Daoy (cell line): ENCODE measurements at places on chromosomes 2 and 18. TPM values are rescaled to one million over a fixed set of nuclear protein-coding genes. Genes with fewer than 3 reads are reported as not detected.

The AQP12A gene
- total RNA-seq = not detected in 2 replicates

DNA sequence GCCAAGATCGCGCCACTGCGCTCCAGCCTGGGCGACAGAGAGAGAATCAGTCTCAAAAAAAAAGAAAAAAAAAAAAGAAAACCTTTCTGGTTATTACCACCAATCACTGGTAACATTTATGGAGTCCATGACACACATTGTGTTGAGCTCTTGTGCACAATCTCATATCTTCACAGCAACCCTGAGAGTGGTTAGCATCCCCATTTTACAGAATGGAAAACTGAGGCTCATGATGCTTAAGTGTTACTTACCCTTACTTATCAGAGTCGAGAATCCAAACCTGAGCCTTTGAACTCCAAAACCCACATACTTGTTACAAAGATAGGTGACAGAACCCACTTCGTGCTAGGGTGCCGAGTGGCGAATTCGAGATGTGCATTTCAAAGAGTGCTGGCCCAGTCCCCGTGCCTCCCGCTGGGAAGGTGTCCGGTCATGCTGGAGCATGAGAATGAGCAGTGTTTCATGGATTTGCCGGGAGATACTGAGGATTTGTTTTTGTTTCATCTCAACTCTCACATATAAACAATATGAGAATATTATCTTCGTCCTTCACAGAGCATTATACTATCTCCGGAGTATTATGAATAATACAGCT, 50.9 kb downstream of the CYP27C1 start:
- no peak for DNase-seq

- no peak for DNase-seq
Observed at GRCh38 chr2:14778015-14778414, 145.5 kb downstream of the LRATD1 start.

DNA sequence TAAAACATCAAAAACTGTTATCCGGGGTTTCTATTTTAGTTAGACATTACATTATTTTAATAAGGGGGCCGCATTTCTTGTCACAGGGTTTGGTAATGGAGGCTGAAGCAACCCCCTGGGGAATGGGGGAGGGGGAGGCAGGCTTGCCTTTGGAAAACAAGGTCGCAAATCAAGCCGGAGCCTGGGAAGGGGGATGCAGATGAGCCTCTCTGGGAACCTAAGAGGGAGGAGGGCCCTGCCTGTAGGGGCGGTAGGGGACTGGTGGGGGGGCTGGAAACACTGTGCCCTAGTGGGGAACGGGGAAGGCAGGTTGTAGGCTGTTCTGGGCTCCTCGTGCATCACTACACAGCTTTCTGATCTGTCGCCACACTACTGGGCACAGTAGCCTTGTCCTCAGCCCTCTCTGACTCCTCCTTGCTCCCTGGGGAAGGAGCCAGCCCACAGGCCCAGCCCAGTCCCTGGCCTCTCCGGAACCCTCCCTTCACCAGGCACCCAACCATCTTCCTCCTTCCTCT, 170.2 kb upstream of the SMAD2 start:
- no peak for DNase-seq

The CFAP65 gene
- 0.11 TPM in 1 of 2 replicates, not detected in the other for total RNA-seq

- DNase-seq = no peak
Observed at GRCh38 chr18:25454730-25455129, 102.8 kb upstream of the ZNF521 start.

The EFHD1 gene
- total RNA-seq = 0.06 and 0.95 TPM in 2 replicates

The RUFY4 gene
- total RNA-seq = not detected in 2 replicates

DNA sequence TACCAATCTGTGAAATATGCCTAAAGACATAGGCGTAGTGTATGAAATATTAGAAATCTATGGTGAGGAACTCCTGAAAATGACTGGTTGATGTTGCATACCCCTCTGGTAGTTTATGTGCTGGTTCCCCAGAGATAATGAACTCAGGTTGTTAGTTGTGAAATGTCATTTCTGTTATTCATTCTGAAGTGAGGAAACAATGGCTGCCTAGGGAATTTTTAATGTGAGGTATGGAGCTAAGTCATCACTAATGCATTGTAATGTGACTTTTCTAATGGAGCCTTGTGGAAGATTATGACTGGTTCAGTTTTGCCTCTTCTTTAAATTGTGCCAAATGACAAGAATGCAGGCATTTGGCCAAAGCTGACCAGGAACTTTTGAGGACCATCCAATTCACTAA, 61.6 kb upstream of the RAB27B start:
- no peak for DNase-seq

GRCh38 chr2:43240766-43241150, 14.4 kb upstream of the ZFP36L2 start:
- DNase-seq = no peak

- no peak for DNase-seq
Observed at GRCh38 chr2:126828051-126828450, 70.6 kb upstream of the TEX51 start.

The SERPINB2 gene
- total RNA-seq = 17.2 and 18.1 TPM in 2 replicates

GRCh38 chr2:119523952-119524694, at the start of gene SCTR:
SCTR (minus strand) TSS chr2:119524483; CDS start chr2:119524226, 257 bp downstream.
- DNase-seq = no peak

DNA sequence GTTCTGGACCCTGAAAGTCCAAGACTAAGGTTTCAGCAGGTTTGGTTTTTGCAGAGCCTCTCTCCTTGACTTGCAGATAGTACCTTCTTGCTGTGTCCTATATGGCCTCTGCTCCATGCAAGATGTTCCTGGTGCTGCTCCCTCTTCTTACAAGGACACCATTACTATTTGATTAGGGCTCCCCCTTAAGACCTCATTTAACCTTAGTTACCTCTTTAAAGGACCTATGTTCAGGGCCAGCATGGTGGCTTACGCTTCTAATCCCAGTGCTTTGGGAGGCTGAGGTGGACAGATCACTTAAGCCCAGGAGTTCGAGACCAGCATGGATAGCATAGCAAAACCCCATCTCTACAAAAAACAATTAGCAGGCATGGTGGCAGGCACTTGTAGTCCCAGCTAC, 179.0 kb downstream of the SLC39A10 start:
- DNase-seq = no peak

GRCh38 chr2:64354857-64355680, 98.9 kb upstream of the LGALSL start:
- peak; percentile 90 for DNase-seq

DNA sequence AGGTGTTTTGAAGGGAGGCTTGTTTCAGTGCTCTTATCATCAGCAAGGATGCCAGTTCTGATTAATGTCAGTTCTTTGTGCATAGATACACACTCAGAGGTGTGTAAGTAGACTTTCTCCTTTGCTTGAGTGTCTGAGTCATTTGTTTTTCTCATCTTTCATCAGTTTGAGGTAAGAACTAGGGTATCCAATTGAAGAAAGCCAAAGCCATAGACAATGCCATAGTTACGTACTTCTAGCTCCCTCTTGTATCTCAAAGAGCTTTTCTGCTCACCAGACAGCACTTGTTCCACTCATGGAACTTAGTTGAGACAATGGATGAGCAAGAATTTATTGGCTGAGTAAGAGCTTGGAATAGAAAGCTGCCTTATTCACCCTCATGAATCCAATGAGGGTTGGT, 520.1 kb downstream of the PIK3C3 start:
- DNase-seq = no peak

The CGREF1 gene
- 3.4 and 8.6 TPM in 2 replicates for total RNA-seq

GRCh38 chr2:178910005-178910404, 102.8 kb upstream of the TTN start:
- DNase-seq = no peak

DNA sequence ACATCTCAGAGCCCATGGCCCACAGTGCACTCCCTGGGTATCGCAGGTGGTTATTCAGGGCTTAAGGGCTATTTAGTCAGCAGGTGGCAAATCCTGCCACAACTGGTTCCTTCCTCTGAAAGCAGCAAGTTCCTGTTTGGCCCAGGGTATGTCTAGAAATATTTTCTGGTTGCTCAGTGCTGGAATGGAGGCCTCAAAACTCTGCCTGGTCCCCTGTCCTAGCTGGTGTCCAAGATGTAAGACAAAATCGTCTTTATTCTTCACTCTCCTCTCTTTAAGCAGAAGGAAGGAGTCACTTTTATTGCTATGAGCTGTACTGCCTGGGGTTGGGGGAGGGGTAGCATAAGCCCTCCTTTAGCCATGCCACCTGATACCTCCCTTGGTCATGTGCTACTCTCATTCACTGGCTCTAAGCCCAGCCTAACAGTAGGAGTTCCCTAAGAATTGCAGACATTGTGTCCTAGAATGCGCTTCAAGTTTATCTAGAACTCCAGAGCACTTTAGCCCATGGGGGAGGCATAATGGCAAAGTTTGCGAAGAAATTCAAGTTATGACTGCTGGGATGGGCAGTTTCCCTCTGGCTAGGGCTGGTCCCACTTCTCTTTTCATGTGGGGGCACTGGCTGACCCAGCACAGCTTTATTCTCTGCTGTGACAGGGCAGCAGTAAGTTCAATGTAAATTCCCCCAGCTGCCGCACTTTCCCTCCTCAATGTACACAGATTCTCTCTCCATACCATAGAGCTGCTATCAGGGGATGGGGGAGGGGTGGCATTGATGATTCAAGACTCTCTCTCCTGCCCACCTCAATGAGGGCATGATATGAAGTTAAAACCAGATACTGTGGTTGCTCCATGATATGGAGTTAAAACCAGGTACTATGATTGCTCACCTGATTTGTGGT, 27.1 kb upstream of the CWC22 start:
- DNase-seq = peak; percentile 77

- no peak for DNase-seq
Observed at GRCh38 chr2:213162516-213163118, 11.2 kb upstream of the IKZF2 start.

DNA sequence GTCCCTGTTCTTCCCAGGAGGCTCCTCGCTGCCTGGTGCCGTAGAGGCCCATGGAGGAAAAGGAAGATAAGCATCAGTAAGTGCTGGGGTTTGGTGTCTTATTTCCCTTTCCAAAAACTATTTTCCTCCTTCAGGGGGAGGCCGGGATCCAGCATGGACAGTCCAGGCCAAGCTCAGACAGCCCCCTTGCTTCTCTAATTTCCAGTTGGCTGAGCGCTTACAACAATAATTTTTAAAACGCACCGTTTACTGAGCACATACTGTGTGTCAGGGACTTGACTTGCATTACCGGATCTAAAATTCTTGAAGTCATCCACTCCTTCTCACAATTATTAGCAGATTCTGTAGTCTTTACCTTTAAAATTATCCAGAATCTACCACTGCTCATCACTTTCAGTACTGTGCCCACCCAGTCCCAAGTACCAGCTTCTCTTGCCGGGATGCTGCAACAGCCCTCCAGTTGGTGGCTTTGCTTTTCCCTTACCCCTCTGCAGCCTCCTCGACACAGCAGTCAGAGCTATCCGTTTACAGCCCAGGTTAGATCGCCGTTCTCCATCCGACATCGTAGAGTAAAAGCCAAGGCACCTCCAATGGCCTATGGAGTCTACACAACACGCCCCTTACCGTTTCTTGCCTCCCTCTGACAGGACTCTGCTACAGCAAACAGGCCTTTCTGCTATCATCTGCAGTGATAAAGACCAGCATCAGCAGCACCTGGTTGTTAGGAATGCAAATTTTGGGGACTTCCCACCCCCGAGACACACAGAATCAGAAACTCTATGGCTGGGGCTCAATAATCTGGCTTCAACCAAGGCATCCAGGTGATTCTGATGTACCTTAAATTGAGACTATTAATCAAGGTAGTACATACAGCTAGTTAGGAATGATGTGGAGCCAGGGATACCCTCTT, 75.2 kb upstream of the TSPYL6 start:
- DNase-seq = no peak

The SKOR2 gene
- total RNA-seq = not detected in 2 replicates

The ALPG gene
- not detected in 2 replicates for total RNA-seq

The ECEL1 gene
- total RNA-seq = not detected in 2 replicates

DNA sequence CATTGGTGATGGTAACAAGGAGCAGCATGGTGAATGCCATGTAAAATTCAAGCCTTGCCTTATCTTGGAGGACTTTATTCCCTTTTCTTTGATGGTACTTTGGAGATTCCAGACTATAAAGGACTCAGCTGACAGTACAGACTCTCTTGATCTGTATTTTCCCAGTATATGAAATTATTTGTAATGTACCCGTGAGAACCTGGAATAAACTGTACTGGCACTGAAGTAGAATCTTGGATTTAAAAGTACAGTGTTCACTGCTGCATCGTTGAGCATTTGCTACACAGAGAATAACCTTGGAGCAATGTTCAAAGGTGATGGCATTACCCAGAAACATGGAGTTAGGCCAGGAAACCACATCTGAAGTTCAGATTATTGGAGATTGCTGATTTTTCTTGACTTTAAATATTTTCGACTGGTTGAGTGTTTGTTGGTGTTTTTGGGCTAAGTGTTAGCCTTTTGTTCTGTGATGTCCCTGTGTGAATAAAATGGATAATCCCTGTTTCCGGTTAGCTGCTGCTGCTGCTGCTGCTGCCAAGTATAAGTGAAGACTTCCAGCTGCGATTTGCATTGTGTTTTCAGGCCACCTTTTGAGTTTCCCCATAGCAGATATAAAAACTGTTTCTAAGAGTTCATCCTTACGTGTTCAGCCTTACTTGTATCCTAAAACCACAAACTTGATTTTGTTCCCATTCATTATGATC, 122.0 kb downstream of the SPTBN1 start:
- DNase-seq = no peak

- no peak for DNase-seq
Observed at GRCh38 chr2:25445464-25445863, 103.7 kb upstream of the DNMT3A start.

The CDH7 gene
- not detected in 2 replicates for total RNA-seq

The PLCD4 gene
- 0.06 TPM in 1 of 2 replicates, not detected in the other for total RNA-seq

GRCh38 chr2:157996799-157997198, 104.9 kb upstream of the UPP2 start:
- no peak for DNase-seq
